ENCODE measurements at places on chromosomes 1 and 21.

- no peak for DNase-seq
These were observed 54.7 kb downstream of the ALPL start for GRCh38 chr1:21563971-21564370.

DNA sequence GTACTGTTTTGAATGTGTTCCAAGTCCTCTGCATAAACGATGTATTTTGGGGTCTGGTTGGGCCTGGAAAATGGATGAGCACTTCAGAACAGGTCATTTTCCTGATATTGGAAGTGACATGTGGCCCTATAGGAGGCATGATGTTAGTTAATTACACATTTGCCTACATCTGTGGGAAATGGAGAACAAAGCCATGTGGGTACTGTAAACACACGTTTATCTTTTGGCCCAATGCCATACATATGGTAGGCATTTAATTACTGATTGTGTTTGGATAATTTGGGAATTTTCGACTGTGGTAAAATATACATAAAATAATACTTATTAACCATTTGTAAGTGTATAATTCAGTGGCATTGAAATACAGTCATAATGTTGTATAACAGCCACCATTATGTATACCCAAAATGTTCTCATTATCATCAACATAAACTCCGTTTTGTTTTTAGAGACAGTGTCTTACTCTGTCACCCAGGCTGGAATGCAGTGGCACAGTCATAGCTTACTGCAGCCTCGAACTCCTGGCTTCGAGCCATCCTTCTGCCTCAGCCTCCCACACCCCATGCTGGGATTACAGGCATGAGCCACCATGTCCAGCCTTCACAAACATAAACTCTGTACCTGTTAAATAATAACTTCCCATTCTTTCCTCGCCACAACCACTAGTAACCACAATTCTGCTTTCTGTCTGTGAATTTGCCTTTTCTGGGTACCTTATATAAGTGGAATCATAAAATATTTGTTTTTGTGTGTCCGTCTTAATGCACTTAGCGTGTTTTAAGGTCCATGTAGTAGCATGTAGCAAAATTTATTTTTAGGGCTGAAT is 11.9 kb upstream of the RNPEP start:
- DNase-seq = no peak

- no peak for DNase-seq
These were observed 283.2 kb downstream of the SETD4 start for GRCh38 chr21:35777081-35777480.

DNA sequence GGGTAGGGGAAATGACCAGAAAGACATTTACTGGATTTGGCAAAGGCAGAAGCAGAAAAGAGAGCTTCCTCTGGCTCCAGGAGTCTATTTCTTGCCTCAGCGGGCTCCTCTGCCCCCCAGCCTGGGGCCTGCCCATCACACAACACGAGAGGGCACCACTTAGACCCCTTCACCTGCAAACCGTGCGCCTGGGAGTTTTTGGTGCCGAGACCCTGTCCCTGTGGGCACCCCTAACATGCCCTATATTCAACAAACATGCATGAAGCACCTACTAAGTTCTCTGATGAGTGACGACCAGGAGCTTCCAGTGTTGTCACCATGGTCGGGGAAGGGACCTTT is 18.8 kb downstream of the IL6R start:
- no peak for DNase-seq

GRCh38 chr1:164937291-164937690 is 378.3 kb downstream of the PBX1 start:
- DNase-seq = no peak

DNA sequence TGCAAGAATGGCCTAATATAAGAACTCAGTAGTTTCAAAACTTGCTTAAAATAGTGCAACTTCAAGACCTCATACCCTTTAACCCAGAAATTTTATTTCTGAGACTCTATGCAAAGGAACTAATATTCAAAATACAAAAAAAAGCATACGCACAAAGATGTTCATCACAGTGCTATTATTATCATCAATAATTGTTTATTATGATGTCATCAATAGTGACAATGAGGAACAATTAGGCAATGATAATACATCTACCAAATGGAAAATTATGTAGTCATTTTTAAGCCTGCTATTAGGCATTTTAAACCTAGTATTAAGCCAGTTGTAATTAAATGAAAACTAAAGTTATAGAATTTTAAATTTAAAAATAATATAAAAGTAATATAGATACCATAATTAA is 3.3 kb downstream of the TTLL7 start:
- DNase-seq = no peak

DNA sequence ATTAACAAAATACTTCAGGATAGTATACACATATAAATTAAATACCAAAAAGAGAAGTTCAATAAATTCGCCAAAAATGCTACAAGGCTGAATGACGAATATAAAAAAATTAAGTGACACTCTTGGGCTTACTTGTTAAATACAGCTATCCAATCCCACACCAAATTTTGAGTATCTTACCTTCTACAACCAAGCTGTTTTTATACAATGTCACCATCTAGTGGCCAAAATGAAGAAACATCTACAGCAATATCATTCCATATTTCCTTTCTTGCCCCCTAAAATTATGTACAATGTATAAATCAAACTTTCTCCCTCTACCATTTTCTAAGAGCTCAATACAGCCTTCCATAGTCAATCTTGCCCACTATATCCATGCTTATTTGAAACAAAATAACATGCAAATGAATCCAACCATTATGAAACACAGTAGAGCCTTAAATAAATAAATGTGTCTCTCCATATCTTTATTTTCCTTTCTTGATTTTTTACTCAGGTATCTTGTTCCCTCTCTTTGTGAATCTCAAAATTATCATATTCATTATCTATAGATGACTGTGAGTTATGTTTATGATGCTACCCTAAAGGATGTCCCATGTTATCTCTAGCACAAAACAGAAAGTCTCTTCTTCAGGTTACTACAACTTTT is 86.3 kb downstream of the ACBD6 start:
- no peak for DNase-seq

DNA sequence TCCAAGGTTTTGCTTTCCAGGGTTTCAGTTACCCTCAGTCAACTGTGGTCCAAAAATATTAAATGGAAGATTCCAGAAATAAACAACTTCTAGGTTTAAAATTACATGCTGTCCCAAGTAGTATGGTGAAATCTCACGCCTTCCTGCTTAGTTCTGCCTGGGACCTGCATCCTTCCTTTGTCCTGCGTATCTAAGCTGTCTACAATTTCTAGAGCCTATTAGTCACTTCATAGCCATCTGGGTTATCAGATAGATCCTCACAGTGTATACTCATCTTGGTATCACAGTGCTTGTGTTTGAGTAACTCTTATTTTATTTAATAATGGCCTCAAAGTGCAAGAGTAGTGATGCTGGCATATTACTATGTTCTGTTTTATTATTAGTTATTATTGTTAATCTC is 157.7 kb downstream of the ROR1 start:
- no peak for DNase-seq

- DNase-seq = no peak
These were observed 5.6 kb downstream of the OSBPL9 start for GRCh38 chr1:51622455-51622913.
